ENCODE measurements at places on chromosomes 3 and 15.
A peak's percentile ranks its signal among the peaks of the same experiment; 100 is the strongest.

- DNase-seq = no peak
Measured at GRCh38 chr3:64685800-64686445, 1.9 kb downstream of the ADAMTS9 start.

DNA sequence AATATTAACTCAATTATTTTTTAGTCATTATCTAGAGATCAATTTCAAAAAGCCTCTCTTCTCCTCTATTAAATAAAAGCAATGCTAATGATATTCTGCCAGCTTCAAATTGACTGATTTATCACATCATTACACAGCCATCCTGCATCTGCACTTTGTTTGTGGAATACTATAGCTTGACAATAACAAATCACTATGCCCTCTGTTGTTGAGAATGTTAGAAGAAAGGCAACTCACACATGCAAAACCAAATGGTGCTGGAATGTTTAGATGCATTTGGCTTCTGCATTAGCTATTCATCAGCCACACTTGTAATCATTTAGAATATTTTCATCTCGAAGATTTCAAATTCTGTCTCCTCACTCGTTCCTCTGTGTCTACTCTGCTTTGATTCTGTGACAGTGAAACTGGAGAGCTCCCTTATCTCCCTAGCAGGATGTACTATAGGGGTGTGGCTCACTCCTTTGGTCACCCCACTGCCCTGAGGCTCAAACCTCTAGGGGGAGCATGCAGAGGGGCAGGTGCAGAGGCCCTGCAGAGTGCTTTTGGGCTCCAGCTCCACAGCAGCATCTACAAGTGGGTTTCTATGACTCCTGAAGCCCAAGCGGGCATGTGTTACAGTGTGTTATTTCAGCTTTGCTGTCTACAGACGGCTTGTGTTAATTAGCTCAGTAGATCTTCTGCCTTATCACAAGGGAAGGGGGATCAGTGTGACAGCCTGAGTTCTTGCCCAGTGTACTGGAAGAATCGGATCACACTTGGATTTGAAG is 454.1 kb upstream of the BCHE start:
- no peak for DNase-seq

DNA sequence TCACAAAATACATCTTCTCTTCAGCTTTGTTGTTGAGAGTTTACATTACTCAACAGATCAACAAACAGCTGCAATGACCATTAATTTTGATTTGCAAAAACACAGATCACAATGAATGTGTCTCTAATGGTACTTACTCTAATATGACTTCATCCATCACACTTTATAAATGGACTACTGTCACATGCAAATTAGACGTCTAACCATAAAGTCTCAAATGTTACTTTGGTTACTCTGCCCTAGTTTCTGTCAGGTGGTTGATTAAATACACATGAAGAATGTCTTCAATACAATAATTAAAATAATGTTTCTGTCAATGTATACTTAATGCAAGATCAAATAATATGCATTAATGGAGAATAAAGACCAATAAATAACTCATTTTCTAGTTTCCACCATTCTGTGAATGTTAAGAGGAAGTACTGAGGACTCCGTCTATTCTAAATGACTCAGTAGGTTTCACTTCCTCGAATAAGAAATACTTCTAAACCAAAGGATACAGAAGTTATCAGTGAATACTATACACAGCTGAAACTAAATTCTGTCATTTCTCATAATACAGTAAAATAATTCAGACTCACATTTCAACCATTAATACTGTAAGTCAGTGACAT is 145.8 kb downstream of the CBLB start:
- no peak for DNase-seq

- DNase-seq = peak; percentile 28
Measured at GRCh38 chr3:35908366-35909232, 269.3 kb downstream of the ARPP21 start.

GRCh38 chr3:71247221-71247957 is 336.1 kb downstream of the FOXP1 start:
- no peak for DNase-seq

Measured in stimulated activated CD4-positive, alpha-beta T cell treated with anti-CD3 and anti-CD28 coated beads, Interleukin-4, amount 100 ng/mL, for 48 hours (primary cell).